ENCODE measurements at places on chromosomes 16 and 17.
A peak's percentile ranks its signal among the peaks of the same experiment; 100 is the strongest.

DNA sequence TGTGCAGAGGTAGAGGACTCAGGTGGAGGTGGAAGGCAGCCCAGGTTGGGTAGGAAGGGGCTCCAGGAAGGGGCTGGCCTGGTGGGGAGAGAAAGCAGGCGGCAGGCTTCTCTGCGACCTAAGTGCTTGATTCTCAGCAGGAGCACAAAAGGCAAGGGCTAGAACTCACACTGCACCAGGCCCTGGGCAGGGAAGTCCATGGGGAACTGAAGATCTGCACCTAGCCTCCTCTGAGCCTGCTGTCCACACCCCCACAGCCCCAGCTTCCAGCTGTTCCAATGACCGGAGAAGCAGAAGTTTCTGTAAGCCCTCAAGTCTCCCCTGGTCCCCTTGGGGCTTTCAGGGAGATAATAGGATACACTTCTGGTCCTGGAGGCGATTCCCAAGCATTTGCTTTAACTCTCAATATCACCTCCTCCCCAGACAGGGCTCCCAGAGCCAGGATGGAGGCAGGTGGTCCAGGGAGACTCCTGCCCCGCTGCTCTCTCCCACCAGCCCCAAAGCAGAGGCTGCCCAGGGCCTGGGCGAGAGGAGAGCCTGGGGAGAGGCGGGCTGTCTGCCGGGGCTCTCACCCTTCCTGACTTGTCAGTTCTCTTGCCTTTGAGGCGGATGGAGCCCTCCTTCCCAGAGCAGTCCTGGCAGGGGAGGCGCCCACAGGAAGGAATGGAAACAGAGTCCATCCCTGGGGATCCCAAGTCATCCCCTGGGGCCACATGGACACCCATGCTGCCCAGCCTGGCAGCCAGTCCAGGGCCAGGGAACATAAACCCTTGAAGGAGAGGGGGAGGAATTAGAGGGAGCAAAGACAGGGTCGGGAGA lies 126.0 kb downstream of the RBFOX3 start:
- no peak for DNase-seq

DNA sequence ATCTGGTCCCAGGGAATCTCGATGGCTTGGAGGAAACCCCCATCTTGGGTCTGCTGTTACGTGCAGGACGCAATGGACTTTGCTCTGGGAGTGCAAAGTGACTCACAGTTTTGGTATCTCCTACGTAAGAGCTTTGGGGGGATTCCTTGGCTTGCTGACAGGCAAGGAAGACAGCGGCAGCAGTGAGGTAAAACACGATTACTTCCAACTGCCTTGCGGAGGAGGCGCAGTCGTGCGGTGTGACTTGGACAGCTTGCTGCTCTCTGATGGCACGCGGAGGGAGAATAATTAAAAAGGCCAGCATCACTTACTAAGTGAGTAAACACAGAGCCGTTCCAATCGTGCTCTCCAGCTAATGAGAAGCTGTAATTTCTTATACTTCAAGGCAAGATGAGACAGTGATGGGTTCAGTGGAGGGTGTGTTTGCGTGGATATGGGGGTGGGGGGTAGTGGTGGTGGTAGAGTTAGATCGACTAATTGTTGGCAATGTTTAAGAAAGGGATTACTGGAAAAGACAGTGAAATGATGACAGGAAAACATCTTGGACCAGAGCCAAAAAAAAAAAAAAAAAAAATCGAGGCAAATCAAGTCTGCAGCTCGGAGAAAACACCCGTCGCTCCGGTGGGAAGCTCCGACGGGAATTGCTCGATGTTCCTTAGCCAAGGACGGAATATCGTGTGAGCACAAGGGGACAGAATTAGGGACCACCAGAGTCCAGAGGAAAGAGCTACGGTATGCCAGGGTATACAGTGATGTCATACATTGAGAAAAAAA lies 184.8 kb upstream of the ZFHX3 start:
- peak; percentile 86 for DNase-seq

DNA sequence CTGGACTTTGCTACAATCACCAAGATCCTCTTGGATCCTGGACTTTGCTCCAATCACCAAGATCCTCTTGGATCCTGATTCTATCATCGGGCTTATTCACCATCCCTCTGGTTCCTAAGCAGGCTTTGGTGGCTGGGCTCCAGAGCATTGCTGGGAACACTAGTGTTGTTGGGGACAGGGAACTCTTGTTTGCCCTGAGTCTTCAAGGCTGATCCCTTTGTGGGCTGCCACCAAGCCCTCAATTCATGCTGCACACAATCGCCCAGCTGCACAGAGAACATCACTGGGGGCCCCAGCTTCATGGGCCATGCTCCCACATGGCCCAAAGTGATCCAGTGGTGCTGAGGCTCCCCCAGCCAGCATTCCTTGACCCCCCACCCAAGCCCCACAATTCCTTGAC lies 88.3 kb downstream of the TMEM132E start:
- no peak for DNase-seq

DNA sequence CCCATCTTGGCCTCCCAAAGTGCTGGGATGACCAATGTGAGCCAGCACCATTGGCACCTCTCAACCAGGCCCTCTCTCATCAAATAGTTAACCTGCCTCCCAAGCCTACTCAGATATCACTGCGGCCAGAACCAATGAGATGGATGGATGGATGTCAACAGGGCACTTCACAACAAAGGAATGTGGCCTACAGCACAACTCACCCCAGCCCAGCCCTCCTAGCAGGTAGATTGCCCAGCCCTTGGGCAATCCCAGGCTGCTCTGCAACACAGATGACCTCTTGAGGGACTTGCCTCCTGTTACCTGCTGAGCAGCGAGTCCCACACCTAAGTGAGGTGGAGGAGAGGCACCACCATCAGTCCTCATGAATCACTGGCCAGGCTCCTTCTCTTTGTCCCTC lies 22.6 kb upstream of the KIFC3 start:
- no peak for DNase-seq

DNA sequence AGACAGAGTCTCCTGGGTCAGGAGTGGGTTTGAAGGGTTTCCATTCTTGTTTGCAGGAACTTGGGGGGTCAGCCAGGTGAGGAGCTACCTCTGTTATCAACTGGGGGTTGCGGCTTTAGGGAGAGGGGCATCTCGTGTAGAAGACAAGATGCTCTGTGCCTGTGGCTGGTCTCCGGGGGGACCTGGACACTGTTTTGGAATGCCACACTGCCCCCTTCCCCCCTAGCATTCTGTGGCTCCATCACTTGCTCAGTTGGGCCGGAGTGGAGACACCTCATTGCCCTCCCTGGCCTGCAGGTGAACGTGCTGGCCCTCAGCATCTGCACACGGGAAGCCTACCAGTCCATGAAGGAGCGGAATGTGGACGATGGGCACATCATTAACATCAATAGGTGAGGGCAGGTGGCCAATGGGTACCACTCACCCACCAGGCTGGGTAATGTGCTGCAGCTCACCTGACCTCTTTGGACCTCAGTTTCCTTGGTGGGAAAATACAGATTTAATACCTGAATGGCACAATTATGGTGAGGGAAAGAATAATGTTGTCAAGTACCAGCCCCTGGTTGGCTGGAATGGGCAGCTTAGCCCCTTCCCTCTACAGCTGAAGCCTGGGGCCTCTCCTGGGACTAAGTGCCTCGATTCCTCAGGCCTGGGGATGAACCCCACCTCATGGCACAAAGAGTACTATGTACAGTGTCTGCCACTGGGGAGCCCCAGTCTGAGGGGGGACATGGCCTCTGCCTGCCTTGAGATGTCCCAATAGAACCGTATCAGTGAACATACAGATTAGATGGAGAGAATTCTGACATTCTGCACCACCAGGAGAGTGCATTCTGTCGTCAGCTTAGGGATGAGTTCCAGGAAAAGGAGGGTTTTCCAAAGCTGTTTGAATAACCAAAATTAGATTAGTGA lies 3.3 kb upstream of the MRM1 start:
- no peak for DNase-seq

DNA sequence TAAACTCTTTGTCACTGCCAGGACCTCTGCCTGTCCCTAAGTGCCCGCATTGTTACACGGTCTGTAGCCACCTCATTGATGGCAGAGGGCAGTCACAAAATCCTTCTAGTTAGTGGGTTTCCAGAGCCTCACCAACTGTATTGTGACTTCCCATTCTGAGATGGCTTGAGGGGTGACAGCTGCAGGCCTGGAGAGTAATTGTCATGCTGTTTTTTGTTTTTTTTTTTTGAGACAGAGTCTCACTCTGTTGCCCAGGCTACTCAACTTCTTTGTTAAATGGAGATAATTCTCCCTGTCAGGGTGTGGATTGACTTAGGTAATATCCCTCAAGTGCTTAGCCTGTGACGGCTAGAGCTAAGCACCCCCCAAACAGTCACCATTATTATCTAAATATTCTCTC lies 77.9 kb downstream of the SDR42E1 start:
- no peak for DNase-seq

- DNase-seq: peak; percentile 55
Measured at GRCh38 chr16:57600048-57600835, 28.2 kb upstream of the ADGRG1 start.

DNA sequence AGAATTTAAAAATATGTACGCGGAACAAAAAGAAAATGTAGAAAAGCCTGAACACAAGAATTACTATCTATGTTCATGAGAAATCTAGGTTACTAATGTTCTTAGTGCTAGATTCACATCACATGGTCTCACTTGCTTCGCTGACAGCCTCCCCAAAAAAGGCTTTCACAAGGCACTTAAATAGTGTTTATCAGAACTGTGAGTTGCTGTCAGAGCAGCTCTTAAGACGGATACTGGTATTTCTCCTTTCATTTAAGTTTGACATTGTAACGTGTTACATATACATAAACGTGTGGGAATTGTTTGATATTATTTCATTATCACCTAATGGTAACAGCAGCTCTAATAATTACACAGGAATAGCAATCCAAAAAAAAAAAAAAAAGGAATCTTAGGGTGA lies 150.9 kb downstream of the CDH8 start:
- DNase-seq: no peak

- no peak for DNase-seq
Measured at GRCh38 chr17:81713556-81714411, 1.7 kb downstream of the SLC25A10 start.

DNA sequence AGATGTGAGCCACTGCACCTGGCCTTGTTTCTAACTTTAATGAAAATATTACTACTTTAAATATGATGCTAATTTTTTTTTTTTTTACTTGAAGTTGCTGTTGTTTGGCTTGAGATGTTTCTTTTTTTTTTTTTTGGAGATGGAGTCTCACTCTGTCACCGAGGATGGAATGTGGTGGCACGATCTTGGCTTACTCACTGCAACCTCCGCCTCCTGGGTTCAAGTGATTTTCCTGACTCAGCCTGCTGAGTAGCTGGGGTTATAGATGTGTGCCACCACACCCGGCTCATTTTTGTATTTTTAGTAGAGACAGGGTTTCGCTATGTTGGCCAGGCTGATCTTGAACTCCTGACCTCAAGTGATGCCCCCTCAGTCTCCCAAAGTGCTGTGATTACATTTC lies 23.6 kb downstream of the IGSF6 start:
- no peak for DNase-seq

DNA sequence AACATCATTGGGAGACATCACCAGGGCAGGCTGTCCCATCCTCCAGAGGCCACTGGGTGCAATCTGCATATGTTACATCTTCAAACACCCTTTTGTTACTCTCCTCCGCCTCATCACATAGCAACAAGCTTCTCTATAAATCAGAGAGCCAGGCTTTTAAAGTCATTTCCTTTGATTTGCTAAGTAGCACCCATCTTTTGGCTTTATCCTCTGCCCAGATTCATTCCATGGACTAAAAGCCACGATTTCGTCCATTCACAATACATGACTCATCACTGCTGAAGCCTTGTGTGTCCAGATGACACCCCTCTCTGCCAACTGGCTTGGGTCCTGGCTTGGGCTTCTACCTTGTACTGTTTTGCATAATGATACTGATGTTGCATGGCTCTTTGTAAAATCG lies 2.0 kb upstream of the KRT38 start:
- DNase-seq: no peak

GRCh38 chr16:88045820-88046303 lies 94.6 kb downstream of the BANP start:
- DNase-seq: no peak

DNA sequence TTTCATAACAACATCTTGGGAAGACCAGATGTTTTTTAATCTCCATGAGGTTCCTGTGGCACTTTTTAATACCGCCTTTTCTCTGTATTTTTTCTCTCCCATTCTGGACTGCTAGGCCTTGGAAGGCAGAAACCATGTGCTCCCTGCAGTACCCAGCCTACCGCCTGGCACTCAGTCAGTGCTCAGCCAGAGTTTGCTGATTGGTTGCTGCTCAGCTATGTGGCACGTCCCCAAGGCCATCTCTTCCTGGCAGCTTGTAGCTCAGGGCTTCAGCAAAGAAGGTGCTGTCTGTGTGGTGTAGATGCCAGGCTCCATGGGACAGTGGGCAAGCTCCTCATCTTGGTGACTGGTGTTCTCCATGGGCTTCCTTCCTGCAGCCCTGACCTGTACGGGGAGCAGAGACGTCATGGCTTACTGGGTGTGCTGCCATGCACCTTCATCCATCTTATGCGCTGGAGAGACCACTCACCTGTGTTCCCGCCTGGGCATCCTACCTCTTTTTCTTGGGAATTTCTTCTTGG lies 86.7 kb downstream of the CLEC16A start:
- no peak for DNase-seq

DNA sequence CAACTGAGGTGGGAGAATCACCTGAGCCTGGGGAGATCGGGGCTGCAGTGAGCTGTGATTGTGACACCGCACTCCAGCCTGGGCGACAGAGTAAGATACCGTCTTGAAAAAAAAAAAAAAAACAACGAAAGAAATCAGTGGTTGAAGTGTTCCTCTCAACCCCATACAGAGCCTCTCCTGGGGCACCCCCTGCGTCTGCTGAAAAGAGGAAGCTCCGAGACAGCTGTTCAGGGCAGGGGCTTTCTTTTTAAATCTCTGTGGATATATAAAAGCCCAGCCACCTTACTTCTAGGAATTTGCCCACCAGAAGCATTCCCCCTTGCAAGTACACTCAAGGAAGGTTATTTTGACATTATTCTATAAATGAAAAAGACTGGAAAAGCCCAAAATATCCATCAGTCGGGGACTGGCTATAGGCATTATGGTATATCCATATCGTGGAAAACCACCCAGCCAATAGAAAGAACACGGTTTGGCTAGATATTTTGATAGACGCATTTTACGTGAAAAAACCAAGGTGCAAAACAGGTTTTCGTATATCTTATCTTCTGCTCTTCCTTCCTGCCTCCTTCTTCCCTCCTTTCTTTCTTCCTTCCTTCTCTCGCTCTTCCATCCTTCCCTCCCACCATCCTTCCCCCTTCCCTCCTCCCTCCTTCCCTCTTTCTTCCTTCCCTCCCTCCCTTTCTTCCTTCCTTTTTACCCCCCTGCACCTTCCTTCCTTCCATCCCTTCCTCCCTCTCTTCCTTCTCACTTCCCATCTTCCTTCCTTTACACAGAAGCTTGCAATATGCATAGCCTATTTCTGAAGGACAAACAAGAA lies 9.2 kb upstream of the CCL22 start:
- no peak for DNase-seq

GRCh38 chr17:40550608-40551007 lies 14.7 kb downstream of the CCR7 start:
- peak; percentile 93 for DNase-seq

GRCh38 chr16:34803683-34804416 lies 1344.4 kb downstream of the TP53TG3F start:
- DNase-seq: no peak

GRCh38 chr17:9971991-9972390 lies 66.9 kb upstream of the RCVRN start:
- peak; percentile 67 for DNase-seq

Measured in Daoy (cell line).